ENCODE measurements at places on chromosomes 6 and 20. TPM values are rescaled to one million over a fixed set of nuclear protein-coding genes. Genes with fewer than 3 reads are reported as not detected.

The UNC5CL gene
- under 0.01 TPM for total RNA-seq

The CCN6 gene
- not detected for total RNA-seq

The SIGLEC1 gene
- not detected for total RNA-seq

The EDN1 gene
- 5.2 TPM for total RNA-seq

The CDH4 gene
- total RNA-seq: not detected

The SLC17A3 gene
- total RNA-seq: not detected

The YWHAB gene
- total RNA-seq: 101 TPM

The RIN2 gene
- 42.2 TPM for total RNA-seq

The LYRM2 gene
- total RNA-seq: 22.6 TPM

The TRIM15 gene
- not detected for total RNA-seq

The UFL1 gene
- 33.1 TPM for total RNA-seq

The ANKRD6 gene
- 12.3 TPM for total RNA-seq

The IER3 gene
- total RNA-seq: 14.3 TPM

The LPA gene
- not detected for total RNA-seq

The ABHD16A gene
- total RNA-seq: 62.8 TPM

The VSX1 gene
- total RNA-seq: not detected

The HLA-DQB1 gene
- total RNA-seq: not detected

The PBOV1 gene
- total RNA-seq: not detected

The POLH gene
- total RNA-seq: 17.0 TPM

The LSM2 gene
- 17.9 TPM for total RNA-seq

The RAD21L1 gene
- not detected for total RNA-seq

The AGER gene
- 0.13 TPM for total RNA-seq

The PLCB1 gene
- total RNA-seq: 24.3 TPM

The CALHM6 gene
- 0.31 TPM for total RNA-seq

The SIRPB1 gene
- not detected for total RNA-seq

The PHF3 gene
- 49.7 TPM for total RNA-seq

The CRYBG1 gene
- 5.5 TPM for total RNA-seq

The TP53TG5 gene
- not detected for total RNA-seq

The CD24 gene
- total RNA-seq: 0.26 TPM

The DNAH8 gene
- total RNA-seq: under 0.01 TPM

The ISM1 gene
- 0.06 TPM for total RNA-seq
